ENCODE measurements at places on chromosomes 2 and 18.

GRCh38 chr2:49251766-49252165 is 97.5 kb upstream of the FSHR start:
- no peak for DNase-seq

DNA sequence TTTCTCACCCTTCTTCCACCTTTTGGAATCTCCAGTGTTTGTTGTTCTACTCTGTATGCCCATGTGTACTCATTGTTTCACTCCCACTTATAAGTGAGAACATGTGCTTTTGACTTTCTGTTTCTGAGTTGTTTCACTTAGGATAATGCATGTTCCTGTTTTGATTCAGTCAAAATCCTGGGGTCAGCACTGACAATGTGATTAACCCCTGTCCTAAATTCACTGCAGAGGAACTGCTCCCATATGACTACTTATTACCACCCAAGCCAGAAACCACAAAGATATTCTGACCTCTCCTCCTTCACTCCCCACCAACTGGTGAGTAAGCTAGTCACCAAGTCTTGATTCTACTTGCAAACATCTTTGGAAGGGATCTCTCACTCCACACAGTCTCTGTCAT is 251.4 kb upstream of the TCF4 start:
- DNase-seq: no peak

- no peak for DNase-seq
Observed at GRCh38 chr2:240400371-240401161, 34.9 kb upstream of the GPC1 start.

- DNase-seq: no peak
Observed at GRCh38 chr2:230765611-230766300, 53.1 kb downstream of the CAB39 start.

DNA sequence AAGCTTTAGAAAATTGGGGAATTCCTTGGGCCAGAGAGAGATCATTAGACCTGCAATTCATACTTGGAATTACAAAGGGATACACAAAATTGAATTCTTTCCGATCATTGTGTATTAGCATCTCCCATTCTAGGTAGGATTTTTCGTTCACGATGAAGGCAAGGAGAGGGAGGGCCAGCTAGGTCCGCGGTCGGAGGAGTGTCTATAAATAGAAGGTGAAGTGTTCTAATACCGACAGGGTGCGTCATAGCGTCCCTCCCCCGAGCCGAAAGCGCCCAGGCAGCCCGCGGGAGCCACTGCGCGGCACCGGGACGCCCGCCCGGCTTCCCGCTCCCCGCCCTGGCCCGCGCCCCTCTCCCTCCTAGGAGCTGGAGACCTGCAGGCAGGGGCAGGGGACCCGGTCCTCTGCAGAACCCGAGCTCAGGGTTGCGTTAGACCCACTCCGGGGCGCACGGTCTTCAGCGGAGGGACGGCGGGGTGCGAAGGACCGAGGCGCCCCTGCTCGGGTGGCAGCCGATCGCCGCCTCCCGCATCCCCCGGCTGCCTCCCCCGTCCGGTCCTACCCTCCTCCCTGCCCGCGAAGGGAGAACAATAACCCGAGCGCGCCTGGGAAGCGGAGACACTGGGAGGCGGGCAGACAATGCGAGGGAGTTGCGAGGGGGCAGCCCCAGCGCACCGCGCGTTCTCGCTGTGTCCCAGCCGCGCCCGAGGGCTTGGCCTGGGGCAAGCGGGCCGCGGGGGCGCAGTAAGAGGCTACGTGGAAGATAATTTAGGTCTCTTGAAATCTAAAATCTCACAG is 114.2 kb upstream of the SERTAD2 start:
- DNase-seq: peak; percentile 69

GRCh38 chr2:43191947-43192516 is 34.4 kb downstream of the ZFP36L2 start:
- no peak for DNase-seq

GRCh38 chr2:200380091-200380561 is 73.6 kb downstream of the SPATS2L start:
- no peak for DNase-seq

DNA sequence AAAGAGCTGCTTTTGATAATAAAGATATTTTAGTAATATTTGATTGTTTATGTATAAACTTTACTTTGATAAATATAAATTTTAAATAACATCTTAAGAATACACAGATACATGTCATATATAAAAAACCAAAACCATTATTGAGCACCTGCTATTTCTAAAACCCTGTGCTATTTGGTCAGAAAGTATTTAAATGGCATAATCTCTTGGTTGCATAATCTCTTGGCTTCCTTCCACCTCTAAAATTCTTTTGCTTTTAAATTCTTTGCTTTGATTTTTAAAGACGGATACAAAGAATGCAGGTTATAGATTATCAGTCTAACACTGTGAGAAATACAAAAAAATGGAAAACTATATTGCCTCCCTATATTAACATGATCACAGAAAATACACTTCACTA is 36.9 kb downstream of the ACMSD start:
- no peak for DNase-seq

- no peak for DNase-seq
Observed at GRCh38 chr2:12731701-12732280, 15.1 kb downstream of the TRIB2 start.

- DNase-seq: no peak
Observed at GRCh38 chr2:110869472-110870446, 137.4 kb downstream of the ACOXL start.

GRCh38 chr2:229974266-229974665 is 52.0 kb downstream of the FBXO36 start:
- DNase-seq: no peak

- DNase-seq: no peak
Observed at GRCh38 chr18:25517881-25518715, 166.1 kb upstream of the ZNF521 start.

DNA sequence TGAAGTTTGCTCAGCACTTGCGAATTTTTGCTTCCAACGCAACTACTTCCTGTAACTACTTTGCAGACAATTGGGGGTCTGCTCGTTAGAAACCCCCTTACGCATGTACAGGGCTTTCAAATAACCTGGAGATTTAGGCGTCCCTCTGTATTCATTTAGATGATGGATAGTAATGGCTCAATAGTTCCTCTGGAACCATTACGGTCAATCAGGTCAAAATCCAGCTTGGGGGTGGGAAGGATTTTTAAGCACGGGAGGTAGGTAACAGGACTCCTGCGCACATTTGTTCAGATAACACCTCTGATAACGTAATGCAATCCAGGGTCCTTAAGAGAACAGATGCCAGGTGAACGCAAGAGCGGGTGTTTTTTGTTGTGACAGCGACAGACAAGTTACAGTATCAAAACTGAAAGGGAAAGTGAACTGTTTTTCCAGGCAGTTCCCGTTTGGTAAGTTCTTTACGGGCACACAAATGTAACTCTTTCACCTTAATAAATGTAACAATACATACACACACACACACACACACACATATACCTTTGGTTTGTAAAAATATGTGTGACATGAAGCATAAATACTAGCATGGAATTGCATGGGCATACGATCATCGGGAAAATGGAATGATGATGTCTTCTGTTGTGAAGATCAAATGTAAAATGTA is 3.8 kb upstream of the OSR1 start:
- DNase-seq: no peak

GRCh38 chr18:12287684-12288402 is 20.2 kb upstream of the TUBB6 start:
- DNase-seq: no peak

- DNase-seq: no peak
Observed at GRCh38 chr18:58549814-58550339, 79.0 kb downstream of the ALPK2 start.

Measured in stimulated activated CD8-positive, alpha-beta memory T cell treated with anti-CD3 and anti-CD28 coated beads, Interleukin-12 subunit alpha, Interleukin-12 subunit beta, amount 100 ng/mL, for 1 hour (primary cell).